ENCODE measurements at places on chromosomes 4 and X.

DNA sequence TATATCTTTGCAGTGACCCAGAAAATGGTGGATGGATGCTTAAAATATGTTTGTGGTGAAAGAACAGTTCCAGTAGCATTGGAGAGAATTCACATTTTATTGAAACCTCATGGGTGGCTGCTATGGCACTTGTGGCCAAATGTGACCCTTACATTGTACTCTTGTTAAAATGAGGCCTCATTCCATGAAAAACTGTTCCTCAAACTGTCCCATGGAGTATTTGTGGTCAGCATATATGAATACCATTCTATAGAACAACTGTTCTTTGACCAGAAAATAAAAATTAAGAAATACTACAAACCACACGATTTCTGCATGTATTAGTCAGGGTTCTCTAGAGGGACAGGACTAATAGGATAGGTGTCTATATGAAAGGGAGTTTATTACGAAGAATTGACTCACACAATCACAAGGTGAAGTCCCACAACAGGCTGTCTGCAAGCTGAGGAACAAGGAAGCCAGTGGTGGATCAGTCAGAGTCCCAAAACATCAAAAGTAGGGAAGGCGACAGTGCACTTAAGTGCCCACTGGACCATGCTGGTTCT, 35.1 kb downstream of the GEMIN8 start:
- no peak for DNase-seq

- no peak for DNase-seq
These were observed 110.5 kb downstream of the PCDH18 start for GRCh38 chr4:137421796-137422195.

- DNase-seq = no peak
These were observed 16.5 kb downstream of the PPP1R3F start for GRCh38 chrX:49286136-49286535.

GRCh38 chr4:6199422-6199921, 877 bp downstream of the JAKMIP1 start:
- no peak for DNase-seq

DNA sequence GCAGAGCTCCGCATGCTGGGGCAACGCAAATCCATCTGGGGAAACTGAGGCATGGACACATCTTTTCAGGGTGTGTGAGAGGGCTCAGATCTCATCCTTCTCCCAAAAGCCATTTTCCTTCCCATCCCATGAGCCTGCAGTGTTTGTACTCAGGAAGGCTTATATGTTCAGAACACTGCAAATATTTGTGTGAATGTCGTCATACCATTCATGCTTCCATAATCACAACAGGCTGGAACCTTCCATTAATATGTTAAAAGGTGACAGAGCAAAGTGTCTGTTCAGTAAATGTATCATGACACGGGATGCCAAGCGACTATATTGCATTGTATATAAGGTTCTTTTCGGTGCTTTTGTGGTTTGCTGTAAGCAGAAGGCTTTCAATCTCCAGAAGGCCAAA, 8.5 kb downstream of the TRIML1 start:
- DNase-seq = no peak

DNA sequence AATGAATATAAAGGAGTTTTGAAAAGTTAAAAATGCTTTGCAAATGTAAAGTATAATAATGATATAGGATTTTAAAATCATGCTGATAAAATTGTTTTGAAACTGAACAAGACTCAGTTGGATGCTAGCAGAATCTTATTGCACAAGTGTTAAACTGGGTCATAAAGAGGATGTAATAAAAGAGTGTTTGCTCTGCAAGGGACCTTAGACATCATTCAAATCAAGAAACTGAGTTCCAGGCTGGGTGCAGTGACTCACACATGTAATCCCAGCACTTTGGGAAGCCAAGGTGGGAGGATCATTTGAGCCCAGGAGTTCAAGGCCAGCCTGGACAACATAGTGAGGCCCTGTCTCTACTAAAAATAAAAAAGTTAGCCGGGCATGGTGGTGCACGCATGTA, 27.5 kb upstream of the DUSP21 start:
- DNase-seq = no peak

DNA sequence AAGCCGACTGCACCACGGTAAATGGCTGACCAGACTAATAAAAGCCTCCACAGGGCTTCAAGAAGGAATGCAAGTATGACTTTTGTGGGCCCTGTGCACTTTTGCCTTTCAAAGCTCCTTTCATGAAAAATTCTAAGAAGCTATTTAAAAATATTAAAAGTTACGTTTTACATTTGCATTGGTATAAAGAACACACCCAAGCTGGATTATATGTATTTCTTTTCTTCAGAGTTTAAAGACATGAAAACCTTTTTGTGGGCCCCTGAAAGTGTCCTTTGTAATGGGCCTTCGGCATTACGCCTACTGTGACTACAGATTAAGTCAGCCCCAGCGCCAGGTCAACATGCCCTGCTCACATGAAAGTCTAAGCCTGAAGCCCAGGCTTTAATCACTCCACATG, 20.5 kb upstream of the ASB5 start:
- no peak for DNase-seq

GRCh38 chr4:2745981-2746806, 9.9 kb downstream of the TNIP2 start:
- no peak for DNase-seq
